ENCODE measurements at places on chromosomes 7 and 10. TPM values are rescaled to one million over a fixed set of nuclear protein-coding genes. Genes with fewer than 3 reads are reported as not detected.

SLC18A3 gene
- not detected for total RNA-seq

LRRD1 gene
- 0.20 TPM for total RNA-seq

CLDN3 gene
- not detected for total RNA-seq

WDR91 gene
- 6.1 TPM for total RNA-seq

CCL24 gene
- total RNA-seq, result not detected

Measured in subcutaneous preadipocyte (primary cell).